Stimulated activated CD8-positive, alpha-beta memory T cell treated with anti-CD3 and anti-CD28 coated beads, Interleukin-7, amount 100 ng/mL, for 4 hours (primary cell): ENCODE measurements at places on chromosomes 7 and 10.
A peak's percentile ranks its signal among the peaks of the same experiment; 100 is the strongest.

DNA sequence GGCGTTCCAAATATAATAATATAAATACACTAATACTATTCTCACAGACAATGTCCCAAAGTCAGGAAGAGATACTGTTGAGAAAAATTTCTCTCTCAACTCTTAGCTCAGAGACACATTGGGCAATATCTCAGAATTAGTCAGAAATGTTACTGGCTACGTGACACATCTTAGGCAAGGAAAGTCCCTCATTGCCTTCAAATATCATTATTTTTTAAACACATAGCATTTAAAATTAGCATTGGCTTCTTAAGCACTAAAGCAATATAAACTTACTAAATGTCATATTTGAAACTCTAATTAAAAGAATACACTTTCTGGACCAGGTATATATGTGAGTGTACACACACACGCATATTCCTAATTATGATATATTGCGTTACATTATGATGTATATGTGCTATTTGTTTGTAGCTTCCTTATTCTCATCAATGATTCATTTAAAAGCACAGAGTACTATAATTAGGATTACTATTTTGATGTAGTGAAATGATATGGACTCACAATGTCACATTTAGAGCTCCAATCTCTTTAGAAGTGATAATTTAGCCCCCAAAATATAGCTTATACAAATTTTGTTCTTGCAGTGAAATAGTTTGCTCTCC, 255.8 kb downstream of the TWIST1 start:
- no peak for DNase-seq

DNA sequence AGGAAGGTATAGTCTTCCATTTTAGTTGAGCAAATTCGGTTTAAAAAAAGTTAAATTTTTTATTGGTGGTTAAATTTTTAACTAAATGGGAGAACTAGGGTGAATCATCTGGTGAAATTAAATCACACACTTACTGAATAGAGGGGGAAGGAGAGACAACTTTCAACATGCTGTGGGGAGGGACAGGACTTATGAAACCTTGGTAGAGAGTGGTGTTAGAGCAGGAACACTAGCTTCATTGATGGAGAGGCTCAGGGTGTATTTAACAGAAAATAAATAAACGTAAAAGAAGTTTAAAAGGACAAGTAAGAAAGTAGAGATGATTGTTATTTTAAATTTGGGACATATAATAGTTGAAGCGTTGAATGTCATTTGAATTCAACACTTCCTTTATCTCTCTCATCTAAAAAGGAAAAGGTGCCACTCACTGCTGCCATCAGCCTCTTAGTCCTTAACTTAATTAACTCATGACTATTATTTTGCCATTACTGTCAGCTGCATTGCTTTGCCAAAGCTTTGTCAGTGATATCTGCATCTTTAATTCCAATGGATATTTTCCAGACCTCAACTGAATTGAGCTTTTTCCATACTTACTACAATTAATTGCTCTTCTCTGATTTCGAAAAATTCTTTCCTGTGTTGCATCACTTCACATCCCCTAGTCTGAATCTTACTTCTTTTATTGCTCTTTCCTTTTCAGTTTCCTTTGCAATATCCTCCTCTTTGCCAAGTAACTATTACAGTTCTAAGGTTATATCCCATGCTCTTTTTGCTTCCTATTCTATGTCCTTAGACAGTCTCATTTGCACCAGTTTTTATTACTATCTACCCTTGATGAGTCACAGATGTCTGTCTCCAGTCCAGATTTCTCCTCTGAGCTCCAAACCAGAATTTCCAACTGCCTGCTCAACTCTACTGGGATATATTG, 71.7 kb downstream of the GNAT3 start:
- no peak for DNase-seq

- peak; percentile 59 for DNase-seq
Observed at GRCh38 chr10:100510533-100511308, 8.9 kb downstream of the SEC31B start.

DNA sequence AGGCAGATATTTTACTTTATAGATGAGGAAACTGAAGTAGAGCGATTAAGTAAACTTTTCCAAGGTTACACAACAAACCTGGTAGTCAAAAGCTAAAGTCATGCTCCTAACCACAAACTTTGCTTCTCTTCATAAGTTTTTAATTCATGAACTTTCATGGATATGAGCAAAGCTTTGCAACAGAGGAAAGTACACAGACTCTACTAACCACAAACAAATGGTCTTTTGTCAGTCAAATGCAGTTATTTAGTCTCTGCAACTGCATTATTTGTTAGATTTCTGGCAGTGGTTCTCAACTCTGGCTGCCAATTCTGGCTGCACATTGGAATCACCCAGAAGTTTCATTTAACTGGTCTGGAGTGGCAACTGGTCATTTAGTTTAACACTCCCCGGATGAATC, 140.6 kb upstream of the TMEM168 start:
- no peak for DNase-seq

DNA sequence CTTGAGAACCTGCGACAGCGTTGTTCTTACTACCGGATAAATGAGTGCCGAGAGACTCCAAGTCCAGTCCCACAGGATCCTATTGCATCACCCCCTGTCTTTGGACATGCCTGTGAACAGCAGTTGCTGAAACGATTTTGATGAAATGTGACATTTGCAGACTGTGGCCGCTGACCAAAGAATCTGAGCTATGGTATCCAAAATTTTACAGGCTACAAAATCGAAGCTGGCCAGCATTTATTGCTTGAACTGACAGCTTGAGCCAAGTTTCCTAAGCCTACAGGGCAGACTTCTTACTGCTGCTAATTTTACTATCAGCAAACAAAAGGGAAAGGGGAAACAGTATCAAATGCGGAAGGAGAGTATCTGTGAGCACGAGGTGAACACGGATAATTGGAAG, 12.1 kb upstream of the NPVF start:
- DNase-seq = no peak

DNA sequence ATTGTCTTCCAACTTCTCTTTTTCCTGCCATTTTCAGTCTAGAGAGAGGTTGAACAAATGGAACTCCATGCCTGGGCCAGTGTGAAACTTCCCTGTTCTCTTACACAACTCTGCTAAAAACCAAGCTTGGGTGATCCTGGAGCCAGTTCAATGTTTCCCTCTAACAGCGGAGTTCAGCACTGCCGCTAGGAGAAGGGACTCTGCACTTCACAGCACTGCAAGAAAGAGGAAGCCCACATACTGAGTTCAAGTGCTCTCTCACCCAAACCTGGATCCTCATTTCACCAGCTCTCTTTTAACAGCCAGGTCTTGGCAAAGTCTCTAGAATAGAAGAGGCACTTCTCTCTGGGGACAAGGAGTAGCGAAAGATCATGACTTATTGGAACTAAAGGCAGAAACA, 18.8 kb downstream of the FOXI2 start:
- no peak for DNase-seq

DNA sequence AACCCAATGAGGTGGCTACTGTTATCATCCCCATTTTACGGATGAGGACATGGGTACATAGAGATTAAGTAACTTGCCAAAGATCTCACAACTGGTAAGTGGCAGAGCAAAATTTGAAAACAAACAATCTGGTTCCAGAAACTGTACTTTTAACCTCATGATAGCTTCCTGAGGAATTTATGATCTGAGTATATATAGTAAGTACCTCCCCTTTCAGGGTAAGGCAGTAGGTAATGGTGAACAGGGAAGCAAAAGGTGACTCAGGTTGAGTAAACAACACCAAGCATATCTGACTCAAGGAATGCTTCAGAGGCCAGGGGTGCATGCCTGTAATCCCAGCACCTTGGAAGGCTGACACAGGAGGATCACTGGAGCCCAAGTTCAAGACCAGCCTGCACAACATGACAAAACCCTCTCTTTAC, 21.1 kb downstream of the KLLN start:
- no peak for DNase-seq

- no peak for DNase-seq
Observed at GRCh38 chr7:55490099-55490498, 82.2 kb downstream of the VOPP1 start.

- no peak for DNase-seq
Observed at GRCh38 chr7:100506356-100506923, 22.7 kb downstream of the NYAP1 start.

GRCh38 chr7:48452218-48452617, 281.0 kb downstream of the ABCA13 start:
- DNase-seq = no peak

DNA sequence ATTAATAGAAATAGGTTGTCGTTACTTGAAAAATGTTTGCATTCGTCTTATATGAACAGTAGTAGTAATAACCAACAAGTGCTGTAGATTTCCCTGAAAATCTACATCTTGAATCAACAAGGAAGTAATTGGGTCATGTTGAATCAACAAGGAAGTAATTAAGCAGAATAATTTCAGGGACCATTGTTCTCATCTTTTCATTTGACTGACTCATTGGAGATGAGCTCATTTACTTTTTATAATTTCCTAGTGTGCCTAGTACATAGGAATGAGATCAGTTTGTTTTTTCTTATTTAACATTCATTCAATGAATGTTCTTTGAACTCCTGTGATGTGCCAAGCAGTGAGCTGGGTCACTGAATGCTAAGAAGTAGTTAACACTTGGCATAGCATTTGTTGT, 8.2 kb downstream of the CLDN12 start:
- no peak for DNase-seq

DNA sequence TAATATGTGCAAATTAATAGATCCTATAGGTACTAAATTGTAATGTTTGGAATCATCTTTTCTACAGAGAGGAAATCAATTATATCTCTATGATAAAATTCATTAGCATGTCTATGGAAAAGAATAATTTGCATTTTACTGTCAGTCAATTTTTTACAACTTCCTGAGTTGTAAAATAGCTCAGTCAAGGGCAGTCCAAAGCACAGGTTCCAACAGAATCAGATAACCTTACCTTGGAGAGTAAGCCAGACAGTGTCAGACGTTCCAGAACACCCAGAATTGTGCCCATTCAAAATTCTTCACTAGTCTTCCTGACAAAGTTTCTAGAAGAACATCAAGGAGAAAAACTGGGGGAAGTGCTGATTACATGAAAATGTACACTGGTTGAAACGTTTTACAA, 31.1 kb upstream of the IMMP2L start:
- DNase-seq = no peak

- no peak for DNase-seq
Observed at GRCh38 chr7:143929224-143929920, 5.7 kb upstream of the OR2F2 start.

DNA sequence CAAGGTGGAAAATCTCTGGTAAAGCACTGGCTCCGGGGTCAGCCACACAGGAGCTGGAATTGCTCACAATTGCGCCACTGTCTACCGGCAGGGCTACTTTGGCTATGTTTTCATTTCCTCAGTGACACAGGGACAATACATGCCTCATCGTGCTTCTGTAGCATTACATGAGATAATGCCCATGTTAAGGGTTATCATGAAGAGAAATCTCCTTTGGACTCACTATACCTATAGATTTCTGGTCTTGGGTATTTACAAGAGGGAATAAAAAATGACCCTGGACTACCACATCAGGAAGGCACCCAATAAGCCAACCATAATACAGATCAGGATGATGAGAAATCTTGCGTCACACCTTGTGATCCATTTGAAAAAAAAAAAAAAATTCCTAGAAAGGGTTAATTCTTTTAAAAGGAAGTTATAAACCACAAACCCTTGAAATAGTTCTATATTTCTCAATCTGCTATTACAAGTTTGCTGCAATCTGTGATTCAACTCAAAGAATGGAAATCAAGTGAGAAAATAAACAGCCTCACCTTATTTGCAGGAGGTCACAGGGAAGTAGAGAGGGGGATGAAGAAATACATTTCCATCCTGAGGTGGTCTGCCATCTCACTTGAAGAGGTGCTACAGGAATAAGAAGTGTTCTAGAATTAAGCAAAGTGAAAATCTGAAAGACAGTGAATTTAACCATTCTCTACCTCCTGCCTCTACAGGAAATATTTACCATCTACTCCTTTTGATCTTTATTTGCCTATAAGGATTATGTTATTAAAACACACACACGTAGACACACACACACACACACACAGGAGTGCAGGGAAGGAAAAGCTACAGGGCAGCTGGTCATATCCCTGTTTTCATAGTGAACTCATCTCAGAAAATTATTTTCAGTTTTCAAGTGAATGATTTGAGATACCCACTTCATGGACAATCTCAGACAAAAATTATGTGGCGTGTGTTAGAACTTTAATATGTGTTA, 231.3 kb upstream of the CELF2 start:
- no peak for DNase-seq

DNA sequence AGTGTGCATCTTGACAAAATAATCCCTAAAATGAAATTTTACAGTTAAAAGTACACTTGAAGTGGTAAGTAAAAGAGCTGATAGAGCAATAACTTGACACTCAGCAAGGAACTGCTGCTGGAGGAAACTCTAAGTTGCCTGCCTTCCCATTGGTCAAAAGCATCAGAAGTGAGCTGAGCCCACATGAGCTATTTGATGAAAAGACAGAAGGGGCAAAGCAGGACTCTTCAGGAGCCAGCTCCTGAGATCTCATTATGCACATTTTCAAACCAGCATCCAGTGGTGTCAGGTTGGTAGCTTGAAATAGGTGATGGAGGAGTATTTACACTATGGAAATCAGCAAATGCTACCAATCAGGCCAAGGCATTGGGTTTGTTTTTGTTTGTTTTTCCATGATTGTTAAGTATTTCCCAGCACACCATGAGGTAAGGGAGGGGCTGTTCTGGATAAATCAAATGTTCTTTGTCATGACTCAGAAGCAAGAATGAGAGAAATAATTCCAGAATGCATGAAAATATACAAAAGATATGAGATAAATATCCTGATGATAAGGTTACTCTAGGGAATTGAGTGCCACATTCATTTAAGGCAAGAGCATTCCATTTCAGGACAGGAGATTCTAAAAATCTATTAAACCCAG, 316.6 kb downstream of the SNX13 start:
- no peak for DNase-seq

- no peak for DNase-seq
Observed at GRCh38 chr7:17176371-17177032, 122.0 kb upstream of the AHR start.

- no peak for DNase-seq
Observed at GRCh38 chr7:39510864-39511354, 55.3 kb upstream of the YAE1 start.

DNA sequence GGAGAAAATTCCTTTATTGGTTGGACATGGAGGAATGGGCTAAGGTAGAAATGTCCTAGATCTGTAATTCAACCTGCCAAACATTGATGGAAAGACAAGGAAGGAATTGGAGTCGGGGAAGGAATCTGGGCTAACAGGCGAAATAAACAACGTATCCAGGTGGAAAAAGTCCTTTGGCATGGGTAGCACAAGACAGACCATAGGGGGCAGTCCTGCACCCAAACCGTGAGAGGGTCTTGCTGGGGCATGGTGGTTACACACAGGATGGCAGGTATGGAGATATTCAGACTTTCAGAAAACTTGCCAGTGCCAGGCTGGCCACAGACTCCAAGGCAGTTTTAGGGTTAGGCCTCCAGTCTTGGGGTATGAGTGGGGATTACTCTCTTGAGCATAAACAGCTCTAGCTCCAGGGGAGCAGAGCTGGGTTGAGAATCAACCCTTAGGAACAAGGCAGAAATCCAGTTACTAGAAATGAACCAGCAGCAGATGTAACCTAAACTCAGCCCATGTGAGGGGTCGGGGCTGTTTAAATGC, 188.6 kb upstream of the GDF10 start:
- no peak for DNase-seq
